ENCODE measurements at places on chromosomes 5 and 9.

- no peak for DNase-seq
These were observed 16.9 kb upstream of the SNCAIP start for GRCh38 chr5:122295138-122295537.

GRCh38 chr5:127003798-127004495 lies 26.4 kb downstream of the MARCHF3 start:
- DNase-seq = no peak

DNA sequence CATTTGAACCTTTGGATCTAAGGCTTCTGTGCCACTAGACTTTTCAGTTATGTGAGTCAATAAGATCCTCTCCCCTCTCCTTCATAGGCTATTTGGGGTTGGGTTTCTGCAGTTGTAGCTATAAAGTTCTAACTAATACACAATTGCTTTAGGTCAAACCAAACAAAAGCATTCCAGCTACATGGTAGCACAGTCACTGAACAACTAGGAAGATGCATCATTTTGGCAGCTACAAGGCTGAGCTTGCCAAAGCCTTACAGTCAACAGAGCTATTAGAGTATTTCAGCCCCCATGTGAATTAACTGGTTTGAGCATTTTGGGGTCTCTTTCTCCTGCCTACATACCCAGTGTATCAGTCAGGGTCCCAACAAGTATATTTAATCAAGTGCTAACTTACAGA lies 234.6 kb downstream of the ZNF608 start:
- no peak for DNase-seq

DNA sequence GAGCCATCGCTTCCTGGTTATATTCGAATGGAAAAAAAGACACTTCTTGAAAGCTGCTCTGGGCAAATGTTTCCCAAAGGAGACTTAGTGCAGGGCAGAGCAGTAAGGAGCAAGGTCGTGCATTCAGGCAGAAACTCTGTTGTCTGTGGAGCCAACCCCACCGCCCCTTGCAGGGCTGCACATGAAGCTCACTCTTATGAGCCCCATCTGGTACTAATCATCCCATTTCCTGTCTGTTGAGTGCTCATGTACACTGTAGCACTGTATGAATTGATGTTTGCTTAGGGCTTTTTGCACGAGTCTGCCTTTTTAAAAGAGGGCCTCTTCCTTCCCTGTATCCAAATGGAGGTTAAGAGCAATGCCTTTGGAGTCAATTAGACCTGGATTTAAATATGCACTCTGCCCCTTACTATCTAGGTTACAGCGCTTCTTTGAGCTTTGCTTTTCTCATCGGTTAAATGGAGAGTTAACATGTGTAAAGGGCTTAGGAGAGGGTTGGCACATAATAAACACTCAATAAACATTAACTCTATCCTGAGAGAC lies 25.4 kb downstream of the HMHB1 start:
- DNase-seq = no peak

DNA sequence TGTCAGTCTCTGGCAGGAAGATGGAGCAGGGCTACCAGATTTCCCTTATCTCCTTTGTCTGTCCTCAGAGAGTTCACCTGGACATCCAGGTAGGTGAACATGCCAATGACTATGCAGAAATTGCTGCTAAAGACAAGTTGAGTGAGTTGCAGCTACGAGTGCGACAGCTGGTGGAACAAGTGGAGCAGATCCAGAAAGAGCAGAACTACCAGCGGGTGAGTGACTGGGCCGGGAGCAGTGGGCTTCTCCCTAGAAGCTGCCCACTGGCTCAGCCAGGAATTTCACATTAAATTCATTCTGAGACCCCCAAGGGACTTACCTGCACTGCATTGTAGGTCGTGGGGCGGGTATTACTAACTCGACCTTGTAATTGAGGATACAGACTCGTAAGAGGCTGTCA lies 2.1 kb downstream of the TMED9 start:
- no peak for DNase-seq

- no peak for DNase-seq
These were observed 113.8 kb downstream of the MEF2C start for GRCh38 chr5:88769165-88769564.

DNA sequence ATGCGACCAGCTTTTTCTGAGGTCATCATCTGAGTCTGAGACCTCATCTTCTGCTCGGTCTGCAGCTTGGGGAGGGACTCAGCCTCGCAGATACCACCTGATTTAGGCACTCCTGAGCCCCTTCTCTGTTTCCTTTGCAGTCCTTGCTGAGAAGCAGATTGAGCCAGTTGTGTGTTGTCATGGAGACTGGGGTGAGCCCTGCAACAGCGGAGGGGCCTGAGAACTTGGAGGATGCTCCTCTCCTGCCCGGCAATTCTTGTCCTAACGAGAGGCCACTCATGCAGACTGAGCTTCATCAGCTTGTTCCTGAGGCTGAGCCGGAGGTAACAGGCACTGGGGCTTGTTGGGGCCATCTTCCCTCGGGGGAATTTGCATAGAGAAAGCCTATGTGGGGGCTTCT lies 19.2 kb downstream of the TEX53 start:
- DNase-seq = no peak

GRCh38 chr5:31664566-31664965 lies 25.6 kb downstream of the PDZD2 start:
- DNase-seq = no peak

DNA sequence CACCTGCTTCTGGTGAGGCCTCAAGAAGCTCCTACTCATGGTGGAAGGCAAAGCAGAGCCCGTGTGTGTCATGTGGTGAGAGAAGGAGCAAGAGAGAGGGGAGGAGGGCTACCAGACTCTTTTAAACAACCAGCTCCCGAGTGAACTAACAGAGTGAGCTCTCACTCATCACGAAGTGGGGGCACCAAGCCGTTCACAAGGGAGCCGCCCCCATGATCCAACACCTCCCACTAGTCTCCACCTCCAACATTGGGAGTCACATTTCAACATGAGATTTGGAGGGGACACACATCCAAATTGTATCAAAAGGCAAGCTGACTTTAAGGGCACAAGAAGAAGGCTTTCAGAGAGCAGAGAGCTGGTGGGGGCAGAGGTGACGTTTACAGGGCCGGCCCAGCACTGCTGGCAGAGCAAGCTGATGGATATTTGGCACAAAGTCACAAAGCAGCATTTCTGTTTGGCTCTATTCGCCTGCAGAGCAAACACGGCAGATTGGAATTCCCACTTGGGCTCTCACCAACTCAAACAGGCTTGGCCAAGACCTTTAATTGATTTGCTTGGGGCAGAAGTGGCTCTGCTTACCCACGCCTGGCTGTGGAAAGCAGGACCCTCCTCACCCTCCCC lies 20.0 kb downstream of the PITX1 start:
- no peak for DNase-seq

DNA sequence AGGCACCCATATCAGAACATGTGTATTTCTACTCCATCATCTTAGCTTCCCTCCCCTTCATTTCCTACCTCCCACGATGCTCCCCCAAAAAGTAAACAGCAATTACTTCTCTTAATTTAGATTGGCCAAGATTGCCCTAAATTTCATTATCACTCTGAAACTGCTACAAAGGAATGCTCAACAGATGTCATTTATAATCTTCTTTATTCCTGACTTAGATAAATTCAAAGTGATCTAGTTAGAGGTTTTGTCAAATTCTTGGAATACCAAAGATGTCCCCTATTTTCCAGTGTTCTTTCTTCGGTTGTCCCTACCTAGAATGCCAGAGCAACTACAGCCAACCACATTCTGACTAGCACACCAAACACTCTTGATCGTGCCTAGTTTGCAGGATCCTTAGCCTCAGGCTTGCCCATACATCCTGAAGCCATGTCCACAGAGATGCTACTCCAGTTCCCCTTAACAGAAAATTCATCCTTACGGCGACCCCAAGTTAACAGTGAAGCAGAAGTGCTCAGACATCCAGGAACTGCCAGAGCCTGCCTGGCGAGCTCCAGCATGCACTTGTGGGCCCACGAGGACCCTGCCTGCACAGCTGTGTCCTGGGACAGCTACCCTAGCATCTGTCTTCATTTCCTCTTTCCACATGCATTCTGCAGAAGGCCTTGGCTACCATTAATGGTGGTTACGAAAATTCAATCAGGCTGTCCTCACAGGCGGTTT lies 31.6 kb downstream of the DAP start:
- DNase-seq = no peak

GRCh38 chr9:99607842-99608448 lies 213.7 kb upstream of the NR4A3 start:
- DNase-seq = no peak

GRCh38 chr9:136662326-136662655 lies 425 bp upstream of the EGFL7 start:
- DNase-seq = no peak

DNA sequence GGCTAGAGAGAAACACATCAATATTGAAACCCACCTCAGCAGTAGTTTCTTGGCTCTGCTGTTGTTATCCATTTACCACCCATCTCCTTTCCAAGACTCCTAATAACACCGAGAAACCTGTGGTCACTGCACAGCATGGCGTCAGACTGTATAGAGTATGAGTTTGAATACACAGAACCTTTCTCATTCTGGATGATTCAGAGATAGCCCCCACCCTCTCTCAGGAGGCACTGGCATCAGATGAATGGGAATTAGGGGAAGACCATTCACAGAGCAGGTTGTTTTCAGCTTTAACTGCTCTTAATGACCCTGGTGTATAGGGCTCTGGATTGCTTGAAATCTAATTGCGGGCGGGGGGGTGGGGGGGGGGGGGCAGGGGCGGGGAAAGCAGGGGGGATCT lies 86.7 kb downstream of the GPR21 start:
- no peak for DNase-seq

DNA sequence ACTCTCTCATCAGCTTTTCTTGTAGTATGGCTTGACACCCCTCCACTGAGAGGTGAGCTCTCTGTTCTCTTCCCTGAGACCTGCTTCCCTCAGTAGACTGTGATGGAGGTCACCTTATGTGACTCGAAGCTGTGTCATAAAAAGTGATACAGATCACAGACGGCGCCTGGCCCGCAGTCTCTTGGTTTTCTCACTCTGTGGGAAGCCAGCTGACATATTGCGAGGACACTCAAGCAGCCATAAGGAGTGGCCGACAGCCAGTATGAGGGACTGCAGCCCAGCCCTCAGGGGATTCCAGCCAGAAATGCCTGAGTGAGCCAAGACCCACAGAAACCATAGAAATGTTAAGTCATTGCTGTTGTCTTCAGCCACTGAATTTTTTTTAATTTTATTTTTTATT lies 38.0 kb downstream of the GADD45G start:
- DNase-seq = no peak

GRCh38 chr5:67163231-67163756 lies 33.3 kb downstream of the CD180 start:
- no peak for DNase-seq

- no peak for DNase-seq
These were observed 41.5 kb upstream of the MACIR start for GRCh38 chr5:103217101-103217500.

- DNase-seq = no peak
These were observed 49.3 kb downstream of the ZFAND5 start for GRCh38 chr9:72315510-72316311.

- DNase-seq = no peak
These were observed 12.4 kb downstream of the DOCK2 start for GRCh38 chr5:169649486-169649885.

- no peak for DNase-seq
These were observed 40.5 kb downstream of the C9orf50 start for GRCh38 chr9:129580211-129580915.

- DNase-seq = no peak
These were observed 25.9 kb upstream of the ANKRD55 start for GRCh38 chr5:56259002-56259511.

- no peak for DNase-seq
These were observed 360 bp upstream of the ZCCHC10 start for GRCh38 chr5:133026664-133027153.

- DNase-seq = no peak
These were observed 228.8 kb downstream of the GAS1 start for GRCh38 chr9:86718388-86719049.

DNA sequence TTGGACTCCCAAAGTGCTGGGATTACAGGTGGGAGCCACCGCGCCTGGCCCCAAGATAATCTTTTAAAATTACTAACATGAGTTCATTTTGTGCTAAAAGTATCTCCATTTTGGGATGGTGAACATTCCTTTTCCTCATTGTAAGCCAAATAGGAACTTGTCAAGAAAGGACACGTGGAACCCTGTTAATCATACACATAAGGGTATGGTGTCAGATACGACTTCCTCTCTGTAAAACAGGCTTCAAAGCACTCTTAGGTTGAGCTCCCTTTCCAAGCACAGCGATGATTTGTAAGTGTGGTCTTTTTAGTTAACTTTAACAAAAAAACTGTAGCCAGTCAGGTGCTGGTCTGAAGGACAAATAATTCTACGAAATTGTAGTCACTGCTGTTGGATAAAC lies 132.7 kb downstream of the UNC13B start:
- no peak for DNase-seq

DNA sequence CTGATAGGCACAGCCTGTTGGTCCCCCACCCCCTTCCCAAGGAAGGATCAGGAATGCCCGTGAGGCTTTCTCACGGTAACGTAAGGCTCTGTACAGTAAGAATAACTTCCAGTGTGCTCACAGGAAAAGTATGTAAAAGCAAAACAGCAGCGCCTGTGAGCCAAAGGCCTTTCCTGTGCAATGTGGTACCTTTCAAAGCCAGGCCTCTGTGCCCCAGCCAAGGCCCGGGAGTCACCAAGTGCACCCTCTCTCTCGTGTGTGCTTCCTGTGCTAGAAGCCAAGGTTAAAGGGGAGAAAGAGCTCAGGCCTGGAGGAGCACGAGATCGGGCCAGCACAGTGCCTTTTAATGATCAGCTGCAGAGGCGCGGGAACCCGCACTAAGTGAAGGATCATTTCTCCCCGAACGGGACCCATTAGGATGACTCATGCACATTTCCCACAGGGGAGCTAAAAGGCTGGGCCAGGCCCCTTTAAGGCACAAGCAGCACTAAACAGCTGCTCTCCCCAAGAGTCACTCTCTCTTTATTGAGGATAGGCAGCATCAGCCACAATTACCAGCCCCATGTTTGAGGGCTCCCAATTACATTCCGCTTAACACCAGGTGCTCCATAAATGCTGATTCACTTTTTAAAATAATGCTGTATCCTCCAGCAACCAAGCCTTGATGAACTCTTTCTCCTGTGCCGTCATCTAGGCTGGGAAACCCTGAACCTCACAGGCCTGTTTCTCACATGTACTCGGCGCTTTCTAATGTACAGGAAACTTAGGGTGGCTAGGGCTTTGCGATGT lies 42.8 kb downstream of the SHB start:
- DNase-seq = no peak

- DNase-seq = no peak
These were observed 106.4 kb downstream of the ERCC6L2 start for GRCh38 chr9:95981761-95982390.

- DNase-seq = no peak
These were observed 3.5 kb downstream of the RXFP3 start for GRCh38 chr5:33939556-33940262.

Data from stimulated activated CD8-positive, alpha-beta memory T cell treated with anti-CD3 and anti-CD28 coated beads, Interleukin-7, amount 100 ng/mL, for 24 hours (primary cell).